ENCODE measurements at places on chromosomes 3 and 15. TPM values are rescaled to one million over a fixed set of nuclear protein-coding genes. Genes with fewer than 3 reads are reported as not detected.

Gene CEMIP
- total RNA-seq, result 0.27 TPM

Gene PTX3
- total RNA-seq, result 407 TPM

Gene KPNA4
- total RNA-seq, result 43.1 TPM

Gene FNDC3B
- total RNA-seq, result 186 TPM

Gene ITGA11
- 0.54 TPM for total RNA-seq

Gene KBTBD12
- total RNA-seq, result not detected
